ENCODE measurements at places on chromosomes 5 and 9.

DNA sequence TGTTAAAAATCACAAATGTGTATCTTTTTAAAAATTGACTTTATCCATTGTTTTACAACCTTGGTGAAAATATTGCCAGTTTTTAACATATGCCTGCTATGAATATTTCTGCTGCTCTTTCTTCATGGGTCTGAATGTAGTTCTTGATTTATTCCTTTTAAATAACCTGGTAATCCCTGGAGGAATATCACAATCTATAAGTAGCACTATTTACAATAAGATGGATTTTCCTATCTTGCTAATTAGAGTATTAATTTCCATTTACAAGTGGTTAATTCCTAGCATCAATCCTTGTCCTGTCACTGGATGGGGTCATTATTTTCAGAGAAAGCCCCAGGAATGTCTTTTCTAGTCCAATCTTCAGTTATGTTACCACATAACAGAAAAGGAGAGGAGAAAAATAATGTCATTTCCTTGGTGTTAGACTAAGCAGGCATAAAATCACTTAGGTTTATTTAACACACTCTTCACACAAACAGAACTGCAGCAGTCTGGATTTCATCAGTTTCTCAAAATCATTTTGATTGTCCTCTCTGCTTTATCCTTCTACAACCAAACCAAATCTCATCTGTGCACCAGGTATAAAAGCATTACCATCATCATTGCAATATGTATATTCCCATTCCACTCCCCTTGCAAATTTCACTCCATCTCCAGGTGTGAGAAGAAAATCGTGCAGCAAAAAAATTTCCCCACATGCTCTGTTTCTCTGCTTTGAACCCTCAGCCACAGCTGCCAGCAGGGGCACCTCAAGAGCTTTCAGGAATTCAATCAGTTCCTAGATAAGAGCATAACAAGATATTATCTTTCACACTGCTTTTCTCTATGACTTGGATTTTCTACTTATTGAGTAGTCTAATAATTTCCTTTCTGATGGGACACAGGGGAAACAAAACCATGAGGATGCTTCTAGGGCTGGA, 204.1 kb downstream of the SEC61B start:
- DNase-seq = no peak

DNA sequence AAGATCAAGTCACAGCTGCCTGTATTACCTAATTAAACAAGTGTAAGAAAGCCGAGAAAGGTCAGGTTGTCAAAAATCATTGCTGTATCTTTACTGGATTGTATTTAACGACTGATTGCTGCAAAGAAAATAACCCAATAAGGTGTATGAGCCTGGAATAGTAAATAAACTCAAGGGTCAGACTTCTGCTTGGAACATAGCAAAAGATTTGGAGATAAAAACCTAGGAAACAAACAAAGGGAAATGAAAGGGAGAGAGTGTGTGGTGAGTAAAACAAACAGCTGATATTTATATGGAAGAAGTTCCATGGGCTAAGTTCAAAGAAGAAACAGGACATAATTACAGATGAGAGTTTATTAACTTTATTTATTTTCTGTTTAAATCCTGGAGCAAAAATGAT, 354.0 kb downstream of the TLR4 start:
- DNase-seq = no peak

DNA sequence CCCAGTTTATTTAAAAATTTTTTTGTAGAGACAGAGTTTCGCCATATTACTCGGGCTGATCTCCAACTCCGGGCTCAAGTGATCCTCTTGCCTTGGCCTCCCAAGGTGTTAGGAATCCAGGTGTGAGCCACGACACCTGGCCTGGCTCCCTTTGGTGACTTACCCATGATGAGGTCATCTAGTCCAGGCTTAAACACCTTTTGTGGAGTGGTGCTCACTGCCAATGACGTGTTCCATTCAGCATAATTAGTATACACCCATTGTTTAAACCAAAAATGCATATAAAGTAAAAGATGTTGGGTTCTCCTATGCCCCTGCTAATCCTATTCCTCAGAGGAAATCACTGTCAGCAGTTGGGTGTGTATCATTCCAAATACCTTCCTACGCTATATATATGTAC, 91.0 kb downstream of the HSPA4 start:
- DNase-seq = no peak

DNA sequence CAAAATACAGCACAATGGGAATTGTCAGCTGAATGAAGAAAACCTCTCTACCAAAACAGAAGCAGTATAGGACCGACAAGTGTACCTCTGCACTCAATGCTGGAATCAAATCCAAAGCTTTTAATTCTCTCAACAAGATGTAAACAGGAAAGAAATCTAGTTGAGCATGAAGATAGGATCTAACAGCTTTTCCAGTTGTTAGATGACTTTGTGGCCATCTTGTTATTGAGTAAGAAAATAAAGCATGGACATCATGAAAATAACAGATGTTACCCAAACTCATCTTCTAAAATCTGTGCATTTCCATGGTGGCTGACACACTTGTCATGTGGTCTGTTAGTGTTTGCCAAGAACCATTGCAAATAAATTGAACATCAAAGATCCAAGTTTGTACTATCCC, 34.7 kb downstream of the SREK1 start:
- no peak for DNase-seq

- no peak for DNase-seq
These were observed 70.3 kb downstream of the RAB24 start for GRCh38 chr5:177233206-177233605.

GRCh38 chr5:177354711-177355110, 3.0 kb upstream of the RGS14 start:
- DNase-seq = no peak
